ENCODE measurements at places on chromosomes 11 and 22.

DNA sequence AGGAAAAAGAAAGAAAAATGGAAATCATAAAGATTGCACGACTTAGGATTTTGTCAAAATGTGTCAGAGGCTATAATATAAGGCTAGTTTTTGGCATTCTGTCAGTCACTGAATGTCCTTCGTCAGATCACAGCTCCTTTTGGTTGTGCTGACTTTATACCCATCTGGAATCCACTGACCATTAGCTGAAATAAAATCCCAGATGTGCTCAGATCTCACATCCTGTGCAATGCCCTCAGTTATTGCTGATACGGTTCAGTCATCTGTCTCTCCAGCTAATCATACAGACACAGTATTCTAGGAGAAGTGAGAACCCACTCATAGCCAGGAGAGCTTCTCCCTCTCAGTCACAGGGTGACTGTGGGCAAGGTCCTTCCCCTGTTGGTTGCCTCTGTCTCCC is 11.5 kb downstream of the CD44 start:
- no peak for DNase-seq

- DNase-seq, result no peak
Observed at GRCh38 chr22:22772396-22772795, 115.2 kb upstream of the IGLL5 start.

DNA sequence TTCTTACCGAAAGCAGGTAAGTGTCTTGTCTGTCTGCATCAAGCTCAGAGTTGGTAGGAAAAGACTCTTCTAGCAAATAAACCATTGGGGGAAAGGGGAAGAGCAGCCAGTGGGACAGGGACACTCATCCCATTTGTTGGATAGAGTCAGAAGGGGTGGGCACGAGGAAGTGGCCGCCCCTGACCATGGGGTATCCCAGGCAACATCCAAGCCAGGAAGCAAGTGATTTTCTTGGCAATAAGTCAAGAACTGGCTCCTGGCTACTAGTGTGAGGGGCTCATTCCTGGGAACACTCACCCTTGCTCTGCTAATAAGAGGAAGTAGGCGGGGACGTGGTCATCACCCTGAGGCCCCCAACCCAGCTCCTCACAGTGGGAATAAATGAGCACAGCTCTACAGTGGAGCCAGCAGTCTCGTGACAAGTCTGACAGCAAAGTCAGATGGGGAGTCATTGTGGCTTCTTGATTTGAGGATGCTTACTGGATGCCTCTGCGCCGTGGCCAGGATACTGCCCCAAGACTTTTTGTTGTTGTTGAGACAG is 6.7 kb downstream of the SLC25A18 start:
- no peak for DNase-seq

GRCh38 chr11:76850130-76850529 is 10.6 kb upstream of the ACER3 start:
- DNase-seq, result no peak

DNA sequence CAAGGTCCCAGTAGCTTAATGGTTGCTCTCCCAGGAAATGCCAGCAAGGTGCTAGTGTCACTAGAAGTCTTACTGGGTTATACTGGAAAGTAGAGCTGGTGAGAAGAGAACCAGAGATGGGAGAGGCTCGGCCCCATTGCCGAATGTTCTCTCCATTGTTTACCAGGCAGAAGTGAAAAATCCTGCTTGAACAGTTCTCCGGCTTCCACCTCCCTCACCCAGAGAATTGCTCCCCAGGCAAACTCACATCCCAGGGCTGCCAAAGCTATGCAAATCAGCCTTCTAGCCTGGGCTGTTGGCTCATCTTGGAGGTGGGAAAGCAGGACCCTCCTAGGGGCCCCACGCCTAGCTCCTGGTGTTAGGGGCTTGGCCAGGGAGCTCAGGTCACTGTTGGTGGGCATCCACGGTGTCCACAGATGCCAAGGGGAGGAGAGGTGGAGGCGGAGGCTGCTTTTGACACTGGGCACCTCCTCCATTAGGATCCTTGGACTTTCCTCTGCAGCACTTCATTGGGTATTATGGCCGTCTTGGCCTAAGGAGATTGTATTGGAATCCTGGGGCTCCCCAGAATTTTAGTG is 20.1 kb downstream of the POU2F3 start:
- DNase-seq, result no peak

DNA sequence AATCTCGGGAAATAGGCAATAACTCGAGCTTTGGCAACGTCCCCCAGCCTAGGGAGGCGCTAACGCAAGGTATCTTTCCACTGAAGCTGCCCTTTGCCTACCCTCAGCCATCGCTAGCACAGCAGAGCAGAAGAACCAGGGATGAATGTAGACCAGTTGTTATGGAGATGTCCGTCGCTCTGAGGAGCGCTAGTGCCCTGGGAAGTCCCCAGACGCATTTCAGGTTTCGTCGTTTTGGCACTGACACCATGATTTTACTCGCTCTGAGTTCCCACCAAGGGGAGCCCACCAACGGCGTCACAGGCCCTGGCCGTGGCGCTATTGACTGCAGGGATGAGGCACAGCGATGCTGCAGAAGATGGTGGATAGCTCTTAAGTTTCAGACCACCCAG is 22.7 kb upstream of the BDNF start:
- DNase-seq, result no peak

DNA sequence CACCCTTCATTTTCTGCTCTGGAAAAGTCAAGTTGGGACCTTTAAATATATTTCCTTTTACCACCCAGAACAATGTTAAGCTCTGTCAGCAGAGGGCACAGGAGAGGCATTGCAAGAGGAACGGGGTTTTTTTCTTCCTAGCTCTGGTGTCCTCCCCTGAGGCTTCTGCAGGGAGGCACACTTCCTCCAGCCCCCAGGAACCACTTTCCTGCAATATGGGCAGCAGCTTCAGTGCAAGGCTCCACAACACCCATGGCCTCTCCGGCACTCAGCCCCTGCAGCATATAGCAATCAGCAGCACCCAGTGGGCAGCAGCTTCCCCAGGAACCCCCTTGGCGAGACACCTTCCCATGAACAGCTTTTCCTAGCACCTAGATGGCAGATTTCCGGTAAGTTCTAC is 101.4 kb downstream of the SYT9 start:
- DNase-seq, result no peak

DNA sequence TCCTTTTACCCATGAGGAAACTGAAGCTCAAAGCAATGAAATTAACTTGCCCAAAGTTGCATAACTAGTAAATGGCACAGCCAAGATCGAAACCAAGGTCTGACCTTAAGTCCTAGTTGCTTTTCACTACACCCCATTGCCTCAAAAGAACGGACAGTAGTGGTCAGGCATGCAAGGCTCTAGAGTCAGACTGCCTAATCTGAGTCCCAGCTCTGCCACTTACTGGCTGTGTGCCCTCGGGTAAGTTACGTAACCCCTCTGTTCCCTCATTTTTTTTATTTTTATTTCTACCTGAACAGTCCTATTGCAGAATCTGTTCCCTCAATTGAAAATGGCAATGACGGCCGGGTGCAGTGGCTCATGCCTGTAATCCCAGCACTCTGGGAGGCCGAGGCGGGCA is 9.6 kb downstream of the CYB561A3 start:
- no peak for DNase-seq

- no peak for DNase-seq
Observed at GRCh38 chr11:94175535-94175934, 46.9 kb downstream of the PANX1 start.

GRCh38 chr11:93903989-93904388 is 53.6 kb upstream of the VSTM5 start:
- no peak for DNase-seq

GRCh38 chr22:50251477-50252081 is 514 bp upstream of the HDAC10 start:
- DNase-seq, result no peak

GRCh38 chr11:113596658-113597057 is 109.5 kb downstream of the TMPRSS5 start:
- no peak for DNase-seq

GRCh38 chr11:27153136-27153535 is 112.5 kb downstream of the BBOX1 start:
- DNase-seq, result no peak

DNA sequence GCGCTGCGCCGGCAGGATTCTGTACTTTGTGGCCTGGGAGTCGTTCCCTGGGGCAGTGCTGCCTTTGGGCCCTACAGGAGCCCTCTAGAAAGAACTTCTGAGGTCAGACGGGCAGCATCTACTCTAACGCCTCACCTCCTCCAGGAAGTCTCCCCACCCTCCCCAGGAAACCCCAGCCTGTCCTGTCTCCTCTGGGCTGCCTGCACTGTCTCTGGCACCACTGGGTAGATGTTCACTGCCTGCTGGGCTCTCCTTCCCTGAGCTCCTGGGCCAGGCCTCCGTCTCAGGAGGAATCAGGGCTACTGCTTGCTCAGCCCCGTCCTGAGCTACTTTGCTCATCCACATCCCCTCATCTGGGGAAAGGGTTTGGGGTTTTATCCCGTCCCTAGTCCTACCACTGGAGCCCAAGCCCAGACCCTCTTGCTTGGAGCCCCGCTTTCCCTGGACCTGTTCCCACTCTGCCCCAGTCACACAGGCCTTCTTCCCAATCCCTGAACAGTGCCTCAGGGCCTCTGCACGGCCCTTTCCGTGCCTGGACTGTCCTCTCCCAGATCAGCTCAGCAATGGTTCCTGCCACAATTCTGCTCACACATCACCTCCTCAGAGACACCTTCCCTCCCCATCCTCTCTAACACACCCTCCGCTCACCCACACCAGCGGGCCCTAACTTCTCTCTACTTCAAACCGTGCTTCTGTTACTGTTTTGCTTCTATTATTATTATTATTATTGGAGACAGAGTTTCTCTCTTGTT is 11.3 kb upstream of the TREH start:
- DNase-seq, result no peak

DNA sequence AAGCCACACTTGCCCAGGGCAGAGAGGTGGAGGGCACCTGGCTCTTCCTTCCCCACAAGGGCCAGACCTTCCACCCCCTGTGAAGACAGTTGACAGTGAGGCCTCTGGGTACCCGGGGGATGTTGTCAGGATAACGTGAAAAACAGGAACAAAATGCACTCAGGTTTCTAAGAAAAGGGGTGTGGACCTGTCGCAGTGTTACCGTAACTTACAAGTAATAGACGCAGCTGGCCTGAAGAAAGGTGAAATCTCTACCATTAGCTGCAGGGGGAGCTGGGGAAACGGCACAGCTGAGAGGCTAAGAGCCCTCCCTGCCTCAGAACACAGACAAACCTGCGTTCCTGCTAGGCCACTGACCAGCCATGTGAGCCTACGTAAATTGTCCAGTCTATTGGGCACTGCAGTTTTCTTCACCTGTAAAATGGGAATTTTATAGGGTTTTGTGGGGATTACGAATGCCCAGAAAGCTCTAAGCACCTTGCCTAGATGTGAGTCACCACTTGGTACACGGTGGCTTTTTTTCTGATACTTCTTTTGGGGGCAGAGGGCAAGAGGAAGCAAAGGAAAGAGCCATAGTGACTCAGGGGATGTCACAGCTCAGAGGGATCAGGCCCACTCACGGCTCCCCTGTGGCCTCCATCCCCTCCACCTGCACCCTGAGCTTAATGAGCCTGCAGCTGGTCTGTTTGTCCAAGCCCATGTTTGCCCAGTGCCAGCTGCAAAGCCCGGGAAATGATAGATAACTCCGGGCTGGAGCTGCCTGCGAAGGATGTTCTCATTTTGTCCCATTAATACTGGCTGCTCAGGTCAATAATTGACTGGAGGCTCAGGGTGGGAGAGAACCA is 18.4 kb upstream of the CABP7 start:
- no peak for DNase-seq

DNA sequence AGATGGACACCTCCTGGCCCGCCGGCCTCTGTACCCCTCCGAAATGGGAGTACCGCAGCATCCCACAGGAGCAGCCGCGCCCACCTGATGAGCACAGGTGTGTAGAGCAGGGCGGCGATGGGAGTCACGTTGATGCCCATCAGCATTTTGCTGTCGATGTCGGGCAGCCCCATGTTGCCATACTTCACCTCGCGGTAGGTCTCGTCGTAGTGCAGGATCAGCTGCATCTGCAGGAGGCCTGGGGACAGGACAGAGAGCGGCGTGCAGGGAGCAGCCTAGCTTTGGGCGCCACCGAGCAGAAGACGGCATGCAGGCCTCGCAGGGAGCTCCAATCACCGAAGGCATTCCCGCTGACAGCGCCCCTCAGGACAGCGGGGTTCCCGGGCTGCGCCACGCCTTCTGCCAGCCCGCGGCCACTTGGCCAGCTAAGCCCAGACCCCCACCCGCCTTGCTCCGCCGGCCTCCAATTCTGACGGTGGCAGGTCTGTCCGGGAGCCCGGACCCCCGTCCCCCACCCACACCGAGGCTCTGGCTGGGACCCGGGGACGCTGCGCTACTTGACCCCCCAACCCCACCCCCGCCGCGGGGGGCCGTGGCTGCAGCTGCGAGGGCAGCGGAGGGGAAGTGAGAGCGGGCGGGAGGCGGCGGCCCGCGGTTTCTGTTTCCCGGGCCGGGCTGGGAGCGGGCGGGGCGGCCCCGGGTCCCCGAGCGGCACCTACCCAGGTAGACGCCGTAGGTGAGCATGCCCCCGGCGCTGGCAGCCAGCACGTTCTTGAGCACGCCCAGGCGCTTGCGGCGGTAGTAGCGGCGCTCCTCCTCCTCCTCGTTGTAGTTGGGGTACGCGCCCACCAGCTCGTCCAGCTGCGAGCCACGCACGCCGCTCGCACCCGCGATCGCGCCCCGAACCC is 705 bp downstream of the UNC93B1 start:
- peak; percentile 48 for DNase-seq

- no peak for DNase-seq
Observed at GRCh38 chr11:122046846-122047245, 69.2 kb downstream of the BLID start.

GRCh38 chr22:41362615-41363014 is 19.1 kb upstream of the TEF start:
- DNase-seq, result no peak

- no peak for DNase-seq
Observed at GRCh38 chr11:34303028-34303570, 54.7 kb downstream of the ABTB2 start.

- no peak for DNase-seq
Observed at GRCh38 chr11:19953909-19954308, 206.4 kb downstream of the DBX1 start.

GRCh38 chr11:134932761-134933160 is 520.7 kb upstream of the B3GAT1 start:
- no peak for DNase-seq

DNA sequence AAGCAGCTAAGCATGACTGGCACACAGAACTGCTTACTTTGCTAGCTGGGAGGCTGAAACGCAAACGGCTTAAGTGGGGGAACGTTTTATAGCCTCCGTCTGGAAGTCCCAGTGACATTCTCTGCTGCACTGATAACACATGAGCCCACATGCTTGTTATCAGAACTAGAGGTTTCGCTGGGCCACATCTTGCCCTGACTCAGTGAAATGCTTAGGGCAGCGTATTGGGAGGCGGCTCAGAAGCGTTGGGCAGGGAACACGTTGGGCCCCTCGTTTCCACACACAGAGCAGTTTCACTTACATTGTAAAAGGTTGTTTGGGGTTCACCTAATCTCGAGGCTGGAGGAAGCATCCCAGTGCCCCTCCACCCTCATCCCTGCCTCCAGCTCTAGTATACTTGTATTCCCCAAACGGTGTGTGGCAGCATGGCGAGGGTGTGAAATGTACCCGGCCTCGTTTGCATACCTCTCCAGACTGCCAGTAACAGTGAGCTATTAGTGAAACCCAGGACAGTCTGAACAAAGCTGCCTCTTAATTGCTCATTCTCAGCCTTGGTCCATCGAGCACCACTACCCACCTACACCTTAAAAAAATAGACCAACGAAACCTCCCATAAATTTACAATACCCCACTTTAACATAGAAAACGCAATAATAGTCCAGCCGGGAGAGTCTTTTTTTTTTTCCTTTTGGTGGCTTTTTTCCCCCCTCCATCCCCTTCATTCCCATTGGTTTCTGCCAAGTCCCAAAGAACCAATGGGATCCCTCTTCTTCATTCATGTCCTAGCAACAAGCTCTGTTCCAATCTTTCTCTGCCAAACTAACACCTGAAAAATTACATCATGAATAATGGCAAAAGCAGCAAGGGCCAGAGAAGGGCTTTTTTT is 218.8 kb upstream of the SORL1-AS1 start:
- no peak for DNase-seq
